Suppressor macrophage treated with lipopolysaccharide for 4 hours (primary cell): ENCODE measurements at places on chromosomes 3 and 15.

GRCh38 chr15:67865331-67865730 is 25.5 kb upstream of the RNU6-1 start:
- DNase-seq: no peak

GRCh38 chr15:91152896-91153581 is 53.0 kb downstream of the SV2B start:
- no peak for DNase-seq

GRCh38 chr3:45572755-45573154 is 21.8 kb upstream of the LIMD1 start:
- DNase-seq: no peak

- DNase-seq: no peak
Measured at GRCh38 chr15:71333839-71334238, 218.6 kb downstream of the THSD4 start.

DNA sequence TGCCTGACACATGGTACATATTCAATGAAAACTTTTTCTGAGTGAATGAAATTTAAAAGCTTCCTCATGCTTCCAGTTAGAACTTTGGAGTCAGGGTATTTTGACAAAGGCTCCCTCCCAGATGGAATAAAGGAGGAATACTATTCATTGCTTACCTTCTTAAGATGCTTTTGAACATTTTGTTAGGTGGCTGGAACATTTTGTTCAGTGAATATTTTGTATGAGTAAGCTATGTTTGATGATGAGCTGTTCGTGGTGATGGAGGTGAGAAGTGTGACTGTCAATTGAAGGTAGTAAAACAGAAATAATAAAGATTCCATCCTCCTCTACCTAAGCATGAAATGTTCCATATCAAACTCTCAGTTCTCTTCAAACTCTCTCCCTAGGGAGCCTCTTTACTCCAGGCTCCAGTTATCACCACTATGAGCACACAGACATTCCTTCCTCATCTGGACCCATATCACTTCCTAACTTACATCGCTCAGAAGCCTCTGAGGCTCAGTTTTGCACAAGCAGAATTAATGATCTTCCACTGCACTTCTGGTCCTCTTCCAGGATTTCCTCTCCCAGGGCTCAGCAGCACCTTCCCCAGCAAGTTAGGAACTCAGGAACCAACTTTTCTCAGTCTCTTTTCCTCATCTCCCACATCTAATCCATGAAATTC is 2.5 kb upstream of the AQP9 start:
- DNase-seq: no peak

GRCh38 chr3:194930377-194931204 is 244.9 kb downstream of the FAM43A start:
- DNase-seq: peak; percentile 54
